ENCODE measurements at places on chromosomes 1 and 21.
A peak's percentile ranks its signal among the peaks of the same experiment; 100 is the strongest.

DNA sequence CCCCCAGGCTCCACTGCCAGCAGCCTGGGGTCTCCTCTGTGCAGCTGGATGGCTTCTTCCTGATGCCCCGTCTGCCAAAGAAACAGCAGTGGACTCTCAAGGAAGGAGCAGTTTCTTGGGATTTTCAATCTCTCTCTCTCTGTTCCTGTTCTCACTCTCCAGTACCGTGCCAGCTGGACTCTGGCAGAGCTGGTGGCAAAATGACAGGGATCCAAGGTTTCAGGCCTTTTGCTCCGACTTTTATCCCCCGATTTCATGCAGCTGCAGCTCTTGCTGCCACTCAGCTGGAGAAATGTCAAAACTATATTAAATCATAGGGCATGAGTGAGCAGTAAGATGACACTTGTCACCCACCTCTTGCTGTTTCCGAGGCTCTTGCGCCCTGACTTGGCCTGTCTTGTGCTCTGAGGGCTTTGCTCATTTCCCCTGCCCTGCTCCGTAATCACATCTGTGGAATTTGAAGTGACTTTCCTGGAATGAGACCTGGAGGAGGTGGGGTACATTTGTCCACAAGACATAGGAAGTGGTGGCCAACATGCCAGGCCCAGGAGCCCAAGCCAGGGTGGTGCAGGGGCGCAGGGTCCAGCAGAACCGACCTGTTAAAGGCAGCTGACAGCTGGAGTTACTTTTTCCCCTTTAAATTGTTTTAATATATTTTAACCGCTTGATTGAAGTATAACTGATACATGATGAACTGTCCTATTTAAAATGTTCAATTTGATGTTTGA, 576.2 kb downstream of the PTPRU start:
- DNase-seq, result no peak

DNA sequence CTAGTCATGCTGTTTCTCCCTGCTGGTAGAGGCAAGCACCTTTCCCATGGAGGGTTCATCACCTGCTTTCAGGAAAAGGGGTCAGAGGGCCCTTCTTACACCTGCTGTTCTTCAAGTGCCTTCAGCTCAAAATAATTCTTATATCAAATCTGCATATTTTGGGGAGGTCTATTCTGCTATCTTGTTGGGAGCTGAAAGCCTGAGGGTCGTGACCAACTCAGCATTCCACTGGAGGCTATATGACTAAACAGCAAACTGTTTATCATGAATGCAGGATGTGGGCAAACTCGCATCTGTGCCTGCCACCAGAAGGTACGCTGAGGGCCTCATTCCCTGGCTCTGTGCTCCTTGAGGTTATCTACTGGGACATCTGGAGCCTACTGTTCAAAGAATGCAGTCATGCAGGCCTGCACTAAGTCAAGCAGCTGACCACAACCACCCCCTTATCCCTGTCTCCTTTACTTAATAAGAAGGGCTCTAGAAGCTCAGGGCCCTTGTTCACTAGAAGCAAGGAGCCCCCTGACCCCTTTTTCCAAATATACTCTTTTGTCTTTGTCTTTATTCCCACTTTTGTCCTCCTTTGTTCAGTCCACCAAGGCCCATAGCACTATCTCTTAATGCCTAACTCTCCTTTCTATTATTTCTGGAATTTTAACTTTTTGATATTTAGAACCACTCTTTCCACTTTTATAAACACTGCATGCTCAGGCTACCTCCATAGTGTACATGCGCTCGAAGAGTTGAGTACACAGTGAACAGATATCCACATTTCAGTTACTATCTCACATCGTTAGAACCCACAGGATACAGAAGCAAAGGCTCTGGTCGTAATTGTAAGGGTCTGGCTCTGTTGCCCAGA, 4.5 kb upstream of the TRIM17 start:
- DNase-seq, result no peak

- DNase-seq, result no peak
Observed at GRCh38 chr1:180928331-180929230, 15.9 kb downstream of the KIAA1614 start.

DNA sequence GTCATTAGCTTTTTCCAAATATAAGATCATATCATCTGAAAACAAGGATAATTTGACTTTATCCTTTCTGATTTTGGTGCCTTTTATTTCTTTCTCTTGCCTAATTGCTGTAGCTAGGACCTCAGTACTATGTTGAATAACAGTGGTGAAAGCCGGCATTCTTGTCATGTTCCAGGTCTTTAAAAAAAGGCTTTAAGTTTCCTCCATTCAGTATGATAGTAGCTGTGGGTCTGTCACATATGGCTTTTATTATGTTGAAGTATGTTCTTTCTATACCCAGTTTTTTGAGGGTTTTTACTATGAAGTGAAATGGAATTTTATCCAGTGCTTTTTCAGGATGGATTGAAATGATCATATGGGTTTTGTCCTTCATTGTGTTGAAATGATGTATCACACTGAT, 115.8 kb downstream of the DUSP10 start:
- DNase-seq, result no peak

GRCh38 chr1:47870480-47870879, 126.7 kb downstream of the TRABD2B start:
- DNase-seq, result no peak

GRCh38 chr1:28642056-28642846, 616 bp downstream of the TAF12 start:
- DNase-seq, result no peak

- DNase-seq, result no peak
Observed at GRCh38 chr1:223788746-223789415, 56.9 kb downstream of the TP53BP2 start.

DNA sequence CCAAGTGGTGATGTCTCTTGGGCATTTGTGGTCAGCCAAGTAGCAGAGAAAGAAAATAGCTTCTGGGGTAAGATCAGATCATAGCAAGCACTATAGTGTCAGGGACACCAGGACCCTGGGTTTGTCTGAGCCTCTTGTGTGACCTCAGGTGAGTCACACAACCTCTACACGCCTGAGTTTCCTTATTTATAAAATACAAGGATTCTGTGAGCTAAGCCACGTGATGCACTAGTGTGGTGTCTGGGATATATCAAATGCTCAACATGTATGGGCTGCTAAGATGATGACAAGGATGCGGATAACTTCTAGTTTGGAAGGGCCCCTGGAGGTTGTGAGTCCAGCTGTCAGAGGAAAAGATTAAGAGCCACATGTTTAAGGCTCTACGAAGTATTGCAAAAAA, 24.5 kb upstream of the ZNF436 start:
- no peak for DNase-seq

GRCh38 chr21:36820176-36821031, 121.5 kb downstream of the SIM2 start:
- no peak for DNase-seq

DNA sequence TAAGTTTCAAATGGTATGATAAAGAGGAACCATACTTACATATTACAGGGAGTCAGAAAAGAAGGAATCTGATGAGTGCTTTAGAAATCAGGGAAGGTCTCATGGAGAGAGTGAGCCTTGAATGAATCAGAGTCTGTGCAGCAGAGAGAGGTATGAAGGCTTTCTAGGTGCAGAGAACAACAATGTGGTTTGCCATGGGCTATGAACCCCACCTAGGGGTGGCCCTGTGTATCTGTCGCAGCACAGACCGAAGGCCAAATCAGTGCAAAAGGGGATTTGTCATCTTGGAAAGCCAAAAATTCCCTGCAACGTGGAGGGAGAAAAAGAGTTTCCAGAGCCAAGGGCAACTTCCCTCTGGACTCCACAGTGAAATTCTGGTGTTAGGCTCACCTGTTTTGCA, 3.5 kb downstream of the PAPPA2 start:
- no peak for DNase-seq

GRCh38 chr1:108584428-108584856, 24.5 kb downstream of the EEIG2 start:
- DNase-seq, result no peak

DNA sequence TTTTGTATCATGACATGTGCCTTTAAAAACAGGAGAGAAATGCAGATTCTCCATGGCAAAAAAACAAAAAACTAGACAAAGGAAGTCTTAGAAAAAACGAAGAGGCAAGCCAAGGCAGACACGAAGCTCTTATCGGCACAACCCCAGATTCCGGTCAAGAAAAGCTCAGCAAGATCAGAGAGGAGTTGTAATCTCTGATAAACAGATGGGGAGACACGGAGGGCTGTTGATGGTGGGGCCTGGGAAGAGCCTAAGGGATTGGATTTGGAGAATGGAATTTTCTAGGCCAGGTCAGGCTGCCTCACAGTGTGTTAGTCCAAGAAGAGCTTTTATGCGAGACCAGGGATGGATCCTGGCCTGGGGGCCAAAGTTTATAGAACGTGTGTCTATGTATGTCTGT, 96.2 kb upstream of the AKT3 start:
- no peak for DNase-seq

GRCh38 chr1:54580856-54581550, 33.0 kb downstream of the ACOT11 start:
- no peak for DNase-seq

GRCh38 chr1:247290576-247290975, 34.7 kb downstream of the VN1R5 start:
- no peak for DNase-seq

- peak; percentile 53 for DNase-seq
Observed at GRCh38 chr1:150621497-150622302, 7.7 kb downstream of the ENSA start.

- no peak for DNase-seq
Observed at GRCh38 chr1:93585059-93585966, 96.3 kb downstream of the BCAR3 start.

DNA sequence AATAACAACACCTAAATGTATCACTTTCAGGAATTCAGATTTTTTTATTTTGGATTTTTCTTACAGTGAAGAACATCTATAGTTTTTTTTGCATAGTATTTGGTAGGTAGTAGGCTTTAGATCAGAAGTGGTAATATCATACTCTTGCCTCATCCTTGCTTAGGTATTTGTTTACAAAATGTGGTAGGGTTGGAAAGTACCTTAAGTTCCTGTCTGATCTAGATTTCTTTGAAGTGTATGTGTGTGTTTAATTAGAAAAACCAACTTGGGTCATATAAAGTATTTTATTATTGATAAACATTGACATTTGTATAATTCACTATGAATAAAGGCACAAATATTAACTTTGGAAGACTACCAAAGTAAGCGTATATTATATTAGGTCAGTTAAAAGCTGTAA, 85.3 kb upstream of the GPR88 start:
- DNase-seq, result no peak

DNA sequence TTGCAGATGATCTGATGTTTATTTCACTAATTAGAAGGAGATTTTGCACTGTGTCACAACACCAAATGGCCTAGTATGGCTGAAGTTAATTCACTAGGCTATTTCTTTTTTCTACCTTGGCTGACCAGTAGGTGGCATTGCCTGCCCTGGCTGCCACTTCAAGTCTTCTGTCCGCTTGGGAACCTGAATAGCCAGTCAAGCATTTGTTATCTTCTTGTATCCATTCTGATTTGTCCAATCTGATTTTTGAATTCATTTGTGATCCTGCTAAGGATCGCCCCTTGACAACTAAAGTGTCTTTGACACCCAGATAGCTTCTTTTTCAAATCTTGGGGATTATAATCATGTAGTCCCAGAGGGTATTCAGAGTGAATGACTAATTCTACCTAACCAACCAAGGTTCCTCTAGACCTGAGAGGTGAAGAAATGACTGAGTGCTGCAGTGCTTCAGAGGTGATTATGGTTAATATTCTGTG, 99.4 kb downstream of the GIPC2 start:
- DNase-seq, result peak; percentile 25

DNA sequence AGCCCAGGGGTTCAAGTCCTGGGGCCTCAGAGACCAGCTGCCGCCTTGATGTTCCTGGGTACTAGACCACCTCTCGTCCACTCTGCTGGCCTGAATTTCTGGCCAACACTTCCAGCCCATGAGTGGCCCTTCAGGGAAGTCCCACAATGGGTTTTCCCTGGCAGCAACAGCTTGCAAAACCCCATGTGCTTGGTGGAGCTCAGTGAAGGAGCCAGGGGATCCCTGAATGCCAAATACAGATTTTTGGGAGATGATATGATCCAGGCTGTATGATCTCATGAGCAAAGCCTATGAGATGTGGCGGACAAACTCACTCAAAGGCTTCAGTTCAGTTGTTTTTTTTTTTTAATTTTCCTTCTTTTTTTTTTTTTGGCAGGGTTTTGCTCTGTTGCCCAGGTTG, 9.6 kb upstream of the RASSF5 start:
- DNase-seq, result no peak

- DNase-seq, result no peak
Observed at GRCh38 chr1:43824795-43825194, 108.8 kb upstream of the ARTN start.

All from stimulated activated CD4-positive, alpha-beta T cell treated with anti-CD3 and anti-CD28 coated beads, Interleukin-1b, Interleukin-23, amount 100 ng/mL, for 48 hours (primary cell).